NCI-H1105 (cell line): ENCODE measurements at places on chromosomes 5 and 9.

DNA sequence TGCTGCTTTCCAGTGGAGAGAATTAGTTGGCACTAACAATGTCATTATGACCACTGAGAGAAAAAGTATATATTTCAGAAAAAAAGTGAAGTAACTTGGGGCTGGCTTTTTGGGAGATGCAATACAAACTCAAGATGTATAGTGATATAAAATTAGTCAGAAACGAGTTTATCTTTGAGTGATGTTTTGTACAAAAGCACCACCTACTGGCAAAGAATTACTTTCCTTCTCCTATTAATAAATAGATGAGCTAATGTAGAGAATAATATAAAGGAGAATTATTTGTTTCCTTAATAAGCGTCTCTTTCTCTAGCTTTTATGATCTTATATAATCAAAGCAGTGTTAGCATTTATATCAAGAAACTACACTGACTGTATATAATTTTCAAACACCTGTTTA lies 158.8 kb downstream of the MEF2C start:
- no peak for DNase-seq

DNA sequence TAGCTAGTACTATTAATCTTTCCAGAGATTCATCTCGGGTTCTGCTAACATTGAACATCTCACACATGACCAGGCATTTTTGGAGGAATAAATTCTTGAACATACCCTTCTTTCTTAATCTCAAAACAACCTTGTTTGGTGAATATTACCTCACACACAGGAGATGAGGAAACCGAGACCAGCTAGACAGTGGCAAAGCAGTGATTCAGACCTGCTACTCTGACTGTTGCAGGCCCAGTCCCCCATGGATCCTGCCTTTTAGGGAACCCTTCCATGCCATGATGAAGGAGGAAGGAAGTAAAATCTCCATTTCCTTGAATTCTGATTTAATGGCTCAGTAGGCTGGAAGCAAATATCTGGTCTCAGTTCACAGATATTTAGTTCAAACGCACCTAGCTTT lies 2.6 kb downstream of the PCSK5 start:
- no peak for DNase-seq

DNA sequence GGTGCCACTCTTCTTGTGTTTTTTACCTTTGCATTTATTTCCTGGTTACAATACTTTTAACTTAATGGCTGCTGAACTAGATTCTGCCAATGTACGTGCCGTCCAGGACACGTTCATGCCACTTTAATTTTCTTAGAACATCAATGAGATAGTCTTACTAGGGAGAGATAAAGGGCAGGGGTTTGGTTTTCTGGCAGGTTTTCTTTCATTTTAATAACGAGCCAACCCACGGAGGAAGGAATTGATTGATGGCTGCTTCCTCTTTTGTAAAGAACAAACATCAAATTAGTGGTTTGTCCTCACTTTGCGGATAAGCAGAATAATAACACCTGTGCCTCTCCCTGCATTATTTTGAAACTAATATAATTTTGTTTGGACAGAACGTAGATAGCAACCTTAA lies 135.7 kb downstream of the DOCK8 start:
- no peak for DNase-seq

DNA sequence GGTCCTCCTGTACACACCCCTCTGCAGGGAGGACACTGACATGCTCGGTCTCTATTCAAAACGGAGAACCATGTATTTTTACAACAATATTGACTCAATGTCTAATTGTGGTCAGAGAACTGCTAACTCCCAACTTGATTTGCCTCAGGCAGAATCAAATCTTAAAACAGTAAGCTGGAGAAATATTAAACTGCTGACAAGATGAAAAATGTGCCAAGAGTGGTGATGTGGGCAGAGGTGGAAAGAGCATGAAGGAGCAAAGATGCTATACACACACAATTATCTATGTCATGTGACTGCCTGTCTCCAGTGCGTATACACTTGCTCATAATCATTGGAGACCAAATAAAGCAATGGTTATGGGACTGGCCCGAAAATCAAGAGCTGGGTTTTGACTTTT lies 556.1 kb upstream of the ZNF608 start:
- DNase-seq: no peak

DNA sequence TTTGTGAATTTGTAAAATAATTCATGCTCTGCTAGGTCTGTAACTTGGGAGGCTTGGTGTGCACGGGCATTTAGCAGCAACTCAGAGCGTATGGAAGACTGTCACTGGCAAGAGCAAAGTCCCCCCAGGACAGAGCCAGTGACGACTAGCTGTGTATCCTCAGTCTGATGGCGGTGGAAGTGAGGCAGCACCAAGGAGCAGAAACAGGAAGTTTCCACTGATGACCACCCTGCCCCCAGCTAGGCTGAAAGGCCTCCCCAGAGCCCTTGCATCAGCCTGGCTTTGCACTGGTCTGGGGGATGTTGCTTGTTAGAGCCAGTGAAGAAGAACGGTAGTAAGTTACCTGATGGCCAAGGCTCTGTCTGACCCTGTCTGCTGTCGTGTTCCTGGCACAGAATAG lies 66.8 kb upstream of the ABL1 start:
- DNase-seq: no peak
